ENCODE measurements at places on chromosomes 6 and 20.

GRCh38 chr6:136750696-136751521 is 41.4 kb downstream of the MAP3K5 start:
- DNase-seq, result no peak

DNA sequence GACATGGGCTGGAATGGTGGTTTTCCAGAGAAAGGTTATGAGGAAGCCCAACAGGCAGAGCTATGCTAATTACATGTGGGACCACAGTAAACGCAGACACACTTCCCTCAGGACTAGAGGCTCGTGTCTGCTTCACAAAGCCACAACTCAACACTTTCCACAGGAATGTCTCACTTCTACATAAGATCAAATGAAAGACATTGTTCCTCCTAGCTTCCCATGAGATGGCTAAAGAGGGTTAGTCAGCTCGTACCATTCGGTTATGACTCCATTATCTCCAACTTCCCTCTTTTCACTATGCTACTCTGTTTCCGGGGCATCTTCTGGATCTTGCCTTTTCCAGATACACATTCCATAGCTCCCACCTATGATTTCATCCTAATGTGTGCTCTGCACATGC is 29.1 kb upstream of the ZC3H12D start:
- DNase-seq, result no peak

- no peak for DNase-seq
These were observed 50.4 kb downstream of the TCP11 start for GRCh38 chr6:35090734-35091133.

GRCh38 chr20:37407019-37407566 is 61.2 kb downstream of the SRC start:
- DNase-seq, result no peak

Measured in small intestine (tissue), 16 donors.